Renal cortical epithelial cell (primary cell): ENCODE measurements at places on chromosomes 4 and X. TPM values are rescaled to one million over a fixed set of nuclear protein-coding genes. Genes with fewer than 3 reads are reported as not detected.
A peak's percentile ranks its signal among the peaks of the same experiment; 100 is the strongest.

NDP gene
- total RNA-seq: 0.10 and 1.6 TPM in 2 replicates

CAPN6 gene
- total RNA-seq: 0.87 and 4.9 TPM in 2 replicates

CT45A3 gene
- total RNA-seq: not detected in 2 replicates

SLC10A6 gene
- total RNA-seq: 0.10 TPM in 1 of 2 replicates, not detected in the other

GRCh38 chr4:288891-289290, 16.4 kb downstream of the ZNF732 start:
- DNase-seq: no peak

DNA sequence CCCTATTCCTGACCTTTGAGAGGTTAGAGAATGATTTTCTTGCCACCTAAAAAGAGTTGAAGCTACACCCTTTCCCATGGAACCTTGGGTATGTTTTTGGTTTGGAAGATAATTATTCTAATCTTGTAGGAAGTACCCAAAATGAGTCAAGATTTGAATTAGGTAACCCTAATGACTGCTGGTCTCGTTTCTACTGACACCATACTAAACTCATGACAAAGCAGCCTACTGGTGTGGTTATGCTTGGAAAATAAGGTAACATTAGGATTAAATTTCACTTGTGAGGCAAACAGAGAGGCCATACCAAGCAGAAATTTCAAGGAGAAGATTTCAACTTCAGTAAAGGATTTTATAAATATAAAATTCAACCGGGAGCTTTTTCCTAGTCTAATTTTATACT, 107.9 kb downstream of the FBXW7 start:
- no peak for DNase-seq

DNA sequence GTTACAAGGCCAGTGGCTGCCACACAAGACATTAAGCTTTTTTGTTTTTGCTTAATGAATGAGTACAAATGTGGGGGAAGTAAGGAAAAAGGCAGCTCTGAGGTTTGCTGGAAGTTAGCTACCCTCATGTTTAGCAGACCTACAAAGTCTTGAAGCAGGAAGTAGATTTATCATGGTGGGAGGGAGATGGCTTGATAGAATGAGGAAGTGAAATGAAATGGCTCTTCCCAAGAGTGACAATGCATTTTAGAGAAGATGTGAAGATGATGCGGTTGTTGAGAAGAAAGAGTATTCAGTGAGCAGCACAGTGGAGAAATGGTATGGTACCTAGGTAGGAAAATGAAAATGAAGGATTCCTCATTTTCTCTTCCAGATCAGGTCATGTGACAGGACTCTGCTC, 108.0 kb downstream of the SLIT2 start:
- DNase-seq: no peak

DNA sequence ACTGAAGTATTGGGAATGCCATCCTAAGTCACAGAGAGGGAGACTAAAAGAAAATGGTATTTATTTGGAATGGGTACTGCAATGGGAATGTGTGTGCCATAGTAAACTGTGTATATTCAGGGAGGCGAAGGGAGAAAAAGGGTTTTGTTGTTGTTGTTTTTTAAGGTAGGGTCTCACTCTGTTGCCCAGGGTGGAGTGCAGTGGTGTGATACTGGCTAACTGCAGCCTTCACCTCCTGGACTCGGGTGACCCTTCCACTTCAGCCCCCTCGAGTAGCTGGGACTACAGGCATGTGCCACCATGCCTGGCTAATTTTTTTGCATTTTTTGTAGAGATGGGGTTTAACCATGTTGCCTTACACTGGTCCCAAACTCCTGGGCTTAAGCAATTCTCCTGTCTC, 4.3 kb upstream of the SLC10A3 start:
- no peak for DNase-seq

DNA sequence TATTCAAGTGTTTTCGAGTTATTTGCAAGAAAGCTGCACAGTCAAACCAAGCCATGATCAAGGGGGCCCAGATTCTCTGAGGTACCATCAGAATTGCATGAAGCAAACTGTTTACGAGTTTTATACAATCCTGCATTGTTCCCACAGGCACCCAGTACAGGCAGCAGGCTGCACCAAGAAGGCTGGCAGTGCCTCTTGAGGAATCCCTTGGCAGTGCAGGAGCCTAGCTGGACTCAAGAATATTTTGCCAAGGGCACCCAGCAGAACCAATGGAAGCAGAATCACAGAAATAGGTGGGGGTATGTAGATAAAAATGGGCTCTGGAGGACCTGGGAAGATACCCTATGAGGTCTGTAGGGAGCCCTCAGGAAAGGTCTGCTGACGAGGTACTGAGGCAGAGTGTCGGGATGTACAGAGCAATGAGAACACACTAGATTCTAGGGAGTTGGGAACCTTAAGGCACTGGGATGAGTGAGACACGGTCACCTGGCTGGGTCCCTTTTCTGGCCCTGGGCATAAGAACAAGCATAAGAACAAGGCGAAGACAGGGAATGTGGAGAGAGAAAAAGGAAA, 2.5 kb upstream of the PLP1 start:
- peak; percentile 23 for DNase-seq

DNA sequence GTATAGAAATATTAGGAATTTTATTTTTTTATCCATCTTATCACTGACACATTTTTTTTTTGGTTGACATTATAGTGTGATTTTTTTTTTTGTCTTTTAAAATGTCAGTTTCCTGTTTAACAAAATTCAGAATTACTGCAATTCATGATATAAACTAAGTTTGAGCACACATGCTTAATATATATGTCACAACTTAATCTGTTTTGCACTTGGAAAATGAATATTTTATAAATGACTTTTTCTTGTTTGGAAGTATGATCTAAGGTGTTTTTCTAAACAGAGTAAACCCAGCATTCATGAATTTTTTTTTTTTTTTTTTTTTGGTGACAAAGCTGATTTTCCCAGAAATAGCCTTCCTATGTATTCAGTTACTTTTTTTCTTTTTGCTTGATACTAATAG, 2.4 kb downstream of the SMARCA5 start:
- DNase-seq: no peak

- no peak for DNase-seq
Observed at GRCh38 chr4:23773884-23774636, 115.8 kb downstream of the PPARGC1A start.

DNA sequence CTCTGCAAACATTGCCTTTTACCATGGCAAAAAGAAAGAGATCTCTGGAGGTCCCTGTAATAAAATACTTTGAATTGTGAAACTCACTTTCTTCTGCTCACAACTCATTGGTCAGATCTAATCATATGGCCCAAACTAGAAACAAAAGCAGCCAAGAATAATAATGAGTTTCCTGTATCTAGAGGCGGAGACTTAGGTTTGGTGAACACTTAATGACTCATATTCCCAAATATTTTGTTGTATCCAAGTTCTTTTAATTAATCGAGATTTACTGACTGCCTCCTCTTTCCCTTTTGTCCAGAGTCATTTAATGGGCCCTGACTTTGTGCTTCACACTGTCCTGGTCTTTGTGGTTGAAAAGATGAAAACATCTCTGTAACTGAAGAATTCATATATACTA, 190.6 kb downstream of the CCSER1 start:
- DNase-seq: peak; percentile 88

- no peak for DNase-seq
Observed at GRCh38 chr4:86939729-86940575, 5.1 kb downstream of the AFF1 start.

GRCh38 chr4:156778093-156778492, 193.5 kb downstream of the PDGFC start:
- no peak for DNase-seq

DNA sequence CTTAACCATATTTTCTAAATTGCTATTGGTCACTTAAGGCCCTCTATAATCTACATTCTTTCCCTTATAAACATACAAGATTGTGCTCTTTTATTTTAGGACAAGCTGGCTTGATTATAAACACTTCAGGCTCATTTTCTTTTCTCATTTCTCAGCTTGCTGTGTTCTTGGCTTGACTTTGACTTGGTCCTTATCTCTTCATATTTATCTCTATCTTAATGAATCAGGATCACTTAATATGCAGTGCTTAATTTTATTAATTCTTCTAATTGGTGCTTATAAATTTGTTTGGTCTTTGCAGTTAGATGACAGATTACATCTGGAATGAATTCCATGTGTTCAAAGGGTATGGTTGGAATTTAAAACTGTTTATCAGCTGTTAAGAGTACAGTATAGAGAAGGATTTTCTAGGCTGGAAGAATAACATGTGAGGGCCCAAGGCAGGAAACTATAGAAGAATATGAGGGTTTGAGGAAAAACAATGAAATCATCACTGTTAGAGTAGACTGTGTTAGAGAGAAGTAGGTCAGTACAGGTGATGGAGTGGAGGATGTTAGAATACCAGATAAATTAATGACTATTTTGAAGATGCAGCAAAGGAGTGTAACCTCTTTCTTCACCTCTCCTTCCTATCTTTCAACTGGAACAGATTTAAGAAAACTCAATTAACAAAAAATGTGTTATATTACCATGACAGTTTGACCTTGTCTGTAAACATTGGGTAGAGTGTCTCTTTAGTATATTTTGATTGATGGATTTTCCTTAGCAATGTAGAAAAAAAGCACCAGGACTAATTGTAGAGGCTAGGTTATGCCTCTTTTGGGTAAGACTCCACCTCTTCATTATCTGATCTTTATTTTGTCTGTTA, 169.6 kb downstream of the RAPGEF2 start:
- DNase-seq: no peak

DNA sequence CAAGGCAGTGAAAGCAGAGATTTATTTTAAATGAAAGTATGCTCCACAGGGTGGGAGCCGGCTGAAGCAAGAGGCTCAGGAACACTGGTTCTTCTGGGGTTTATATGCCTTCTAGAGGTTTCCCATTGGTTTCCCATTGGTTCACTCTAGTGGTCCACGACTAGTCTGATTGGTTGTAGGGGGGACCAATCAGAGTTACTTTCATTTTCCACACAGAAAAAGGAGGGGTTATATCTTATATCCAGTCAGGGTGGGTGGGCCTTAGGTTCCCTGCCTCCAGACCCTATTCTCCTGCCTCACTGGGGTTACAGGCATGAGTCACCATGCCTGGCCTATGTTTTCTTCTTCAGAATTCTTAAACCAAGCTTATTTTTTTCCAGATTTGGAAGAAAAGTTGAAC, 101.6 kb downstream of the KLHL8 start:
- peak; percentile 81 for DNase-seq
